ENCODE measurements at places on chromosomes 16 and 17. TPM values are rescaled to one million over a fixed set of nuclear protein-coding genes. Genes with fewer than 3 reads are reported as not detected.

Gene ZNF319
- total RNA-seq, result 0.63 TPM

Gene EPN2
- total RNA-seq, result 25.3 TPM

Gene HAS3
- total RNA-seq, result 0.43 TPM

DNA sequence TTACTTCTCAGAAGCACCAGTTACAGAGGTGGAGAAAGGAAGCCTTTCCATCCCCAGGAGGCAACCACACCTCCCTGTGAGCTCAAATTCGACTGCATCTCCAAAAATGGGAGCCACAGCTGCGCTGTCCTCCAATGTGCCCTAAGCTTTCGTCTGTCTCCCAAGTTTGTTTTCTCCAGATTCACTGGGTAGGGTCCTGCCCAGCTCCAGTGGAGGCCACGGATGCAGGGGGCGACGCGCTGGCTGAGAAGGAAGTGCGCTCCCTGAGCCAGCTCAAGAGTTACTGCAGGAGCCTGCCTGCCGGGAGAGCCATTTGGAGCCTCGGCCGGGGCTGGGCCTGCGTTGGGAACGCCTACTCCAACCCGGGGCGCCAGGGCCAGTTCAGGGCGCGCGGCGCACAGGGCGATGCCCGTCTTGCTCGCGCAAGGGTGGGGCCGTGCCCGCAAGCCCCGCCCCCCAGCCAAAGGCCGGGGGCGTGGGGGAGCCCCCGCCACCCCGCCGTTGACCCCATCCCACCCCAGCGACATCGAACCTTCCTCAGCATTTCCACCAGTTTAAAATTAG is 19.5 kb downstream of the SIAH1 start:
- no peaks in the 10 kb centered on the region for H3K27me3 ChIP-seq
- H3K4me3 ChIP-seq, result peak overlapping the region; percentile 79
- peaks cover 10% of the 10 kb centered on the region for H3K36me3 ChIP-seq
- peak overlapping the region; percentile 99 for H3K27ac ChIP-seq
- peak; percentile 98 for DNase-seq

DNA sequence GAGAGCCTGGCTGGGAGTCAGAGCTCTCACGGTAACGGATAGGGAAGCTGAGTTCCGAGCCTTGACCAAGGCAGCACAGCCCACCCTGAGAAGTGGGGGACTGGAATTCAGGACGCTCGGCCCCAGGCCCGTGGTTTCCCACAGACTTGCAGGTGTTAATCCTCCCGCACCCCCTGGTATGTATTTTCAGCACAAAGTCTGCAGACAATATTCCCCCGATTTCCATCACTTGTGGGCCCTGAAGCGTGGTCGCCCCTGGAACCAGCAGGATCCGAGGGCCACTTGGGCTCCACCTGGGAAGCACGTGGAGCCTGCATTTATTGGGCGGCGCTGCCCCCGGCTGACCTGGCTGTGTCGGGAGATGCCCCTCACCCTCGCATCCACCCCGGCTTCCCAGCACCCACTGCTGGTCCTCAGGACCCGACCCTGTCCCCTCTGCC is 60.2 kb downstream of the WSB1 start:
- H3K36me3 ChIP-seq, result no peaks in the 10 kb centered on the region
- 0 out of 2 replicates have a peak, but pooled peaks cover 8% of the 10 kb centered on the region for H3K4me1 ChIP-seq
- peak overlapping the region; percentile 74 for H3K4me3 ChIP-seq
- DNase-seq, result no peak
- H3K27ac ChIP-seq, result no peak overlapping the region

GRCh38 chr17:36879624-36880131 is 57.6 kb upstream of the LHX1 start:
- no peaks in the 10 kb centered on the region for H3K4me1 ChIP-seq
- no peaks in the 10 kb centered on the region for H3K36me3 ChIP-seq
- H3K4me3 ChIP-seq, result no peak overlapping the region
- no peak for DNase-seq

DNA sequence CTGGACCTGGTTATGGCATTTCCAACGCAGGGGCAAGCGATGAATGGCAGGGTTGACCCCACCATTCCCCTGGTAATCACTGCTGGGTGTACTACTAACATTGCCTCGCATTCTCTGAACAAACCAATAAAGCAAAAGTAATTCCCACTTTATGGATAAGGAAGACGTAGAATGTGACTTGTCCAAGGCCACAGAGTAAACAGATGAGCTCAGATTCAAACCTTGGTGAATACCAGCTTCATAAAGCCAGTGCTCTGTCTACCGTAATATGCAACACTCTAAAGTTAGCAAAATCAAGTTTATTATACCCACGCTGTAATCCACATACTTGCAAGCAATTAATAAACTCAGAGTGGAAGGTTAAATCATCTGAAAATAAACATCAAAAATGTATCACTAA is 59.6 kb downstream of the ANKFY1 start:
- H3K27ac ChIP-seq, result peak overlapping the region; percentile 98
- peak; percentile 71 for DNase-seq
- H3K4me1 ChIP-seq, result peaks cover 30% of the 10 kb centered on the region

DNA sequence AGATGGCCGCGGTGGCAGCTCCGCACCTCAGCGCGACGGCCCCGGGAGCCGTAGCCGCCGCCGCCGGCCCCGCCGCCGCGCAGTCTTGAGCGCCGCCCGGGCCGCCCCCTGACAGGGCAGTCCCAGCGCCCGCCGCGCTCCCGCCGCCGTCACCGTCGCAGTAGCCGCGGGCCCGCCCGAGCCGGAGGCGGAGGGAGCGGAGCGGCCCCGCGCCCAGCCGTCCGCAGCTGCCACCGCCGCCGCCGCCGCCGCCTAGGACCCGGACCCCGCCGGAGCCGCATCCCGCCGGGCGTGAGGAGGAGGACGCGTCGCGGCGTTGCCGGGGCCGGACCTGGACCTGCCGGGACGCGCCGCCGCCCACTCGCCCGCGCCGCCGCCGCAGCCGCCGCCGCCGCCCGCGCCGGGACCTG is 218 bp downstream of the TNRC6C start:
- peaks cover 14% of the 10 kb centered on the region for H3K4me1 ChIP-seq
- H3K27ac ChIP-seq, result no peak overlapping the region
- peak overlapping the region; percentile 85 for H3K4me3 ChIP-seq
- no peaks in the 10 kb centered on the region for H3K36me3 ChIP-seq
